ENCODE measurements at places on chromosomes 2 and 18.
A peak's percentile ranks its signal among the peaks of the same experiment; 100 is the strongest.

DNA sequence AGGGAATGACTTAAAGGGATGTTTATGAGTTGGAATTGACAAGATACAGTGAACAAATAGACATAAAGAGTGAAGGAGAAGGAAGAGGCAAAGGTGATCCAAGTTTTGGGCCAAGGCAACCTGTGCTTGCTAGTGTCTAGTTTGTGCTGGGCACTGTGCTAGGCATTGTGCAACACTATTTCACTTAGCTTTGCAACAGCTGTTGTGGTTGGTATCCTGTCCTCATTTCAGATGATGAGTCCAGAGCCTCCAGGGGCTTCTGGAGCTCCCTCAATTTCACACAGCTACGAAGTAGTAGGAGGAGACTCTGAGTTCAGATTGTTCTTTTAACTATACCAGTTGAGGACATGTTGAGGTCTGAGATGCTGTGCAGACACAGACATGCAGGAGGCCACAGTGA is 18.1 kb upstream of the LOXHD1 start:
- peak; percentile 68 for DNase-seq

GRCh38 chr2:123723706-123724105 is 301.4 kb upstream of the CNTNAP5 start:
- DNase-seq, result no peak

GRCh38 chr18:9599328-9599727 is 15.0 kb downstream of the PPP4R1 start:
- no peak for DNase-seq

DNA sequence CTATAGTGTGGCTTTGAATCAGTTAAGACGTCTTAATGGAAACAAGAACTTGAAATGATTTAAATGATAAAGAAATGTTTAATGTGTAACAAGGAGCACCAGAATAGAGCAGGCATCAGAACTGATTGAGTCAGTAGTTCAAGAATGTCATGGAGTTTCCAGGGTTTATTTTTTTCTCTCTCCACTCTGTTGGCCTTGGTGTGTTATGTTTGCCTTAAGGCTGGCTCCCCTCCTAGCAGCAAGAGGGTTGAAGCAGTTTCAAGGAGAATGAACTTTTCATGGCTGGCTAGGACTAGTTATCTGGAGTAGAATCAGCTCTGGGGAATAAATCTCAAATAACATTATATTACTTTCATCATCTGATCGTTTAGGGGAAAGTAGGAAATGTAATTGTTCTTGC is 13.4 kb upstream of the GLS start:
- no peak for DNase-seq

DNA sequence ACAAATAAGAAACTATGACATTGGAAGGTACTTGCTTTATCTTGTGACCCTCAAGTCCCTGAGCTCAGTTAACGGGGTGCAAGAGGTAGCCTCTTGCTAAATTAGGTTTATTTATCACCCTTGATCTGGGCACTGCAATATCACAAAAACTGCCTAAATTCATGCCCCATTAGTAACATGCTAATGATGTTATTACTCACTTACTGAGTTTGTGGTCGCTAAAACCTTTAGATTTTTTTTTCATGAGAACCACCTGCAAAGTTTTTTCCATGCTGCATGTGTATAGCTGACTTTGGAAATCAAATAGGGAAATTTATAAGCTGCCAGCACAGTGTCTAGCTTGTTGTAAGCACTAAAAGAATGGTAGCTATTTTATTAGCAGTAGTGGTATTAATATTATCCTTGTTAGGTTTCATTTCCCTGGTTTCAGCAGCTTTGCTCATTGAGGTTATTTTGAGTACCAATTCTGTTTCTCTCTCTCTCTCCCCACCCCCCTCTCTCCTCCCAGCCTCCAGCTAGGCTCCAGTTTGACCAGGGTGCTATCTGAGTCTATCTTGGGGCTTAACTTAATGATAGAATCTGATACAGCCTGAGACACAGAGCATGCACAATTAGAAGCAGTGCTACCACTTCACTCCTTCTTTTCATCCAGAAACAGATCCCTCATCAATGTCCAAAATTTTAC is 88.7 kb upstream of the ATP8B1 start:
- no peak for DNase-seq

- no peak for DNase-seq
Measured at GRCh38 chr18:20996418-20996817, 115.2 kb downstream of the ROCK1 start.

DNA sequence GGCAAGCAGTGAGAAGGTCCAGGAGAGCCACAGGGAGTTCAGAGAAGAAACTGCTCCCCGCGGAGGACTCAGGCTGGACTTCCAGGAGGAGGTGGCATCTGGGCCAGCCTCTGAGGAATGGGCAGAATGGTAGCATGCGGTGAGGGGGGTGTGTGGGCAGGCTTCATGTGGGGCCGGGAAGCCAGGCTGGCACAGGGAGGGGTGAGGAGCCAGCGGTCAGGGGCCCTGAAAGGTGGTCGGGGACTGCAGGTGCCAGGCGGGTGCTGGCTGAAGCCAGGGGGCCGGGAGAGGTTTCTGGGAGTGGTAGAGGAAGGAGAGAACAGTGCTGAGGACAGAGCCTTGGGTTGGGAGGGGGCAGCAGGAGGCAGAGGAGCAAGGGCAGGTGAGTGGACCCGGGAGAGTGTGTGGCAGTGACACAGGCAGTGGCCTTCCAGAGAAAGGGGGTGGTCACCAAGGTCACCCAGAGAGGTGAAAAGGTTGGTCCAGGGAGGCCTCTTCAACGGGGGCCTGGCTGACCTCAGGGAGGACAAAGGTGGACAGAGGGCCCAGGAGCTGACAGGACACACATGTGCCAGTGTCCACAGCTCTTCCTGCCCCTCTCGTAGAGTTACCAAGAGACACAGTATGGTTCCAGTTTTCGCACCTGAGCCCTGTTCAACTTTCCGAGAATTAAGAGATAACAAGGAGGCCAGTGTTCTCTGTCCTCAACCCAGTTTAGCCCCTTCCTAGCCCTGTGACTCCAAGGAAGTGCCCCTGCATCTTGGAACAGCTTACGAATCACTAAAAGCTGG is 101.2 kb upstream of the ASB18 start:
- DNase-seq, result no peak

- DNase-seq, result peak; percentile 56
Measured at GRCh38 chr2:164903204-164903603, 52.1 kb downstream of the SLC38A11 start.

- DNase-seq, result no peak
Measured at GRCh38 chr2:75716406-75716805, 5.7 kb upstream of the GCFC2 start.

GRCh38 chr2:105789745-105790460 is 45.2 kb downstream of the NCK2 start:
- peak; percentile 88 for DNase-seq

DNA sequence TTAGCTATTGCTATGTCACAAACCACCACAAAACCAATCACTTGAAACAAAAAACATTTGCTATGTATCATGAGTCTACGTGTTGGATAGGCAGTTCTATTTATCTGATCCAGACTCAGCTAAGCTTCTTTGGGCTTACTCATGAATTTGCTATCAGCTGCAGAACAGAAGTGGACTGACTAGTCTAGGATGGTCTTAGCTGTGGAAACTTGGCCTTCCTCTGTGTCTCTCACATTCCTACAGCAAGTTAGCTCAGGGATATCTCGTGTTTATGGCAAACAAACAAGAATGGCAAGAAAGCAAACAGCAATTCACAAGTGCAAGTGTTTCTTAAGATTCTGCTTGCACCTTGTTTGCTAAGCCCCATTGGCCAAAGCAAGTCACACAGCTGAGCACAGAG is 288.0 kb upstream of the TNP1 start:
- no peak for DNase-seq

DNA sequence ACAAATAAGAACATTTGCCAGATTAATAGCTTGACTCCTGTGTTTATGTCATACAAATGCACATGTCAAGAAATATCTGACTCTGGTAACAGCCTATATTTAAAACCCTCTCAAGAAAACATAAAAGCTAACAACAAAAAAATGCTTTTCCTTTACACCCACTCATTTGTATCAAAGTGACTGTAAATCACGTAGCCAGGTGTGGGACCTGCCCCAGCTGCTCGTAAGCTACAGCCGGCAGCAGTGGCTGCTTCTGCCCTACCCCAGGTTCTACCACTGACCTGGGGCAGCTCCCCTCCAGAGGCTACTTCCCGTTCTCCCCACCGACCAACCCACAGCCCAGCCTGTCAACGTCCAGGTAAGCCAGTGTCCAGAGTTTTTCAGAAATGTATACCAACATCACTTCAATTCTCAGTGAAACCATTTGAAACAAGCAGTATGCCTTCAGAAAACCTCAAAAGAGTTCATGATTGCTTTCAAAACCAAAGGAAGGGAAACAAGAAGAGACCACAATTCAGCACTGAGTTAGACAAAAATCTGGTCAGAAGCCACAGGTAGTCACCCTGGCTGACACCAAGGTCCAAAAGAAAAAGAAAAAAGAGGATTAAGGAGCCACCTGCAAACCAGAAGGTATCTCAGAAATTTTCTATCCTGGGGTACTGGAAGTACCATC is 40.4 kb downstream of the KIDINS220 start:
- DNase-seq, result no peak

DNA sequence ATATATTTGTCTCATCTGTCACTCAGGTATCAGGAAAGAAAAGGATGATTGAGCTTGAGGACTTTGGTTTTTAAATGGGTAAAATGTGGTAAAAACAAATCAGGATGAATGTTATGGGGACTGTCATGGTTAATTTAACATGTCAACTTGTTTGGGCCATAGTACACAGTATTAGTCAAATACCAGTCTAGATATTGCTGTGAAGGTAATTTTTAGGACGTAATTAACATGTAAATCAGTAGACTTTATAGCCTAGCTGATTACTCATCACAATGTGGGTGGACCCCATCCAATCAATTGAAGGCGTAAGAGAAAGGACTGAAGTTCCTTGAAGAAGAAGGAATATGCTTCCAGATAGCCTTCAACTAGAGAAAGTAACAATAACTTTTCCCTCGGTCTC is 275.7 kb upstream of the ZNF804A start:
- no peak for DNase-seq

DNA sequence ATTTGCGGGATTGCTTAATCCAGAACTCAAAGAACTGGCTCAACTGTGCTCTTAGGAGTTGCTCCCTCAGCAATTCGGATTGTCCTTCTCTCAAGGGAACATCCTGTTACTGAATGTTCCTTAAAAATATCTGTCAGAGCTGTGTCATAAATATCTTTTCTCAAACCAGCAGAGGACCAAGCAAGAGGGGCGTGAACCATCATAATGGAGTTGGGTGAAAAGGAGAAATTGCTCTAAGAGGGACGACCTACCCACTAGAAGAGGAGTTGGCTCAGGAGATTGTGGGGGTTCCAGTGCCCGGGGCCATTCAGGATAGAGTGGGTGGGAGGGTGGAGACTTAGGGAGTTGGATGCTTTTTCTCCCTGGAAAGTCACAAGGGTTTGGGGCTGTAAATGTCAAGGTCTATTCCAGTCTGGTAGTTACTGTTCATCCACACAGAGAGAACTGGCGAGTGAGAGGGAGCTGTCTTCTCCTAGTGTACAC is 59.5 kb downstream of the MERTK start:
- DNase-seq, result no peak

DNA sequence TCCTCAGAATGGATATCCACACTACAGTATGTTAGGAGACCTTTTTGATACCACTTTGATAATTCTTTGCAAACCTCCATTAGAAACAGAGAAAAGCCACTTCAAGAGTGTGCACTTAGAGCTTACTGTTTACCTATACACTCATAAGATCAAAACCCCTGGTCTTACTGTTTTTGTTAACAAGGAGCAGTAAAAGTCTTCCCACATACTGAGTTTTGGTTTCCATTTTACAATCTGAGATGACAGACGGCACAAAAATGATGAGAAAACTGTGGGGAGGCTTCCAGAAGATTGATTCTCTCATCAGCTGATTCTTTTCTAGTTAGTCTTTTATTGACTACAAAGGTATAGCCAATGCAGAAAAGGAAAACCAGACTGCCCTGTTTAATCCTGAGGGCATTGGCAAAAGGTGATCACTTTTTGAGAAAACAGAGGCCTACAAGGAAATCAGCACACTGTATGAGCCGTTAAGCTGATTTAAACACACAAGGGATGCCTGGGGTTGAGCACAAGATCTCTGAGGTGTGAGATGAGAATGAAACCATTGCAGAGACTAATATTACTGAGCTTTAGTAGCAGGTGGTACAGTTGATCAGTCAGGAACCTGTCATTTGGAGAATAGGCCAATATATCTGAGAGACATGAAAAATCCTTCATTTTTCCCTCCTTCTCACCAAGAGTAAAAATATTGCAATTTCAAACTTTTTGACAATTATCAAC is 368.6 kb downstream of the GRB14 start:
- no peak for DNase-seq

DNA sequence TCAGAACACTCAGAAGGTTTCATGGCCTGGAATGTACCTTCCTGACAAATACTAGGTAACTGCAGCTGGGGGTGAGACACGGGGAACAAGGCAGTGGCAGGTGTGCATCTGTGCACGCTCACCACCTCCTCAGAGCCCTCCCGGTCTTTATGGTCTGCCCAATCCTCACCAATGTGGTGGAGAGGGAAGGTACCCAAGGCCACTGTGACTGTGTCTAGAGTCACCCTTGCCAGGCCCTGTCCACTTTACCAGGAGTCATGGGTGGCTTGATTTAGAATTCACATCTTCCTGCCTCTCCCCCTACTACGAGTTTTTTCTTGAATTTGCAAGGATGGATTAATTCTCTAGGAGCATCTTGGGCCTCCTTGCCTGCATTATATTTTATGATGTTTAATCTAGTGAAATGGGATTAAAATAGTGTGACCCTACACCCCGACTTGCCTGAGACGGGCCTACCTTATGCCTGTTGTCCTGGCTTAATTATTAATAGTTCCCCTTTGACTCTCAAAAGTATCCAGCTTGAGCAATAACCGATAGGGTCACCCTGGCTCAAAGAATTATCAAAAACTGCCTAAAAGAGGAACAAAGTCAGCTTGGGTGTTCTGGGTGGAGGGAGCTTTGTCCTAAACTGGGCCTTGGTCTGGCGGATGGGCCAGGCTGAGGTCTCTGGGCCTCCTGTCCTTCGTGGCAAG is 56.5 kb downstream of the ACAA2 start:
- DNase-seq, result no peak

GRCh38 chr2:232018181-232018580 is 56.7 kb downstream of the DIS3L2 start:
- DNase-seq, result no peak

GRCh38 chr2:221958224-221958623 is 340.6 kb downstream of the PAX3 start:
- peak; percentile 45 for DNase-seq

DNA sequence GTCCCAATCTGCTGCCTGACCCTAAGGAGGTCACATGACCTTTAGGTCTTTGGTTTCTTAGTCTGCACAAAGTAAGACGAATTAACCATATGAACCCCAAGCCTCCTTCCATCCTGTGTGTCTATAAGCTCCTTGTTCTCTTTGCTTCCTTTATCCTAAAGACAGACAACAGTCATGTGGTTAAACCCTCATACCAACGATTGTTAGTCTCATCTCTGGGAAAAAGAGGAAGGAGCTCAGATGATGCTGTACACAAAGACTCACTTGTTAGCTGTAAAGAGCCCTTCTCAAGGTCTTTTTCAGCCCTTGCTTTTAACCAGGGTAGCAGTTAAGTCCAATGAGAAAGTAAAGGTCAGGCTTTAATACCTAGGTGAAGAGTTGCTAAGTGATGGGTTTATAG is 443.7 kb downstream of the TNS1 start:
- no peak for DNase-seq

GRCh38 chr18:23243178-23243577 is 107.9 kb downstream of the CABLES1 start:
- no peak for DNase-seq

Data from LHCN-M2 (cell line).